NCI-H1048 (cell line): ENCODE measurements at places on chromosomes 12 and 14.

GRCh38 chr12:95118138-95118787 lies 44.8 kb upstream of the NR2C1 start:
- no peak for DNase-seq

- no peak for DNase-seq
Measured at GRCh38 chr12:78062786-78063185, 232.1 kb downstream of the NAV3 start.

DNA sequence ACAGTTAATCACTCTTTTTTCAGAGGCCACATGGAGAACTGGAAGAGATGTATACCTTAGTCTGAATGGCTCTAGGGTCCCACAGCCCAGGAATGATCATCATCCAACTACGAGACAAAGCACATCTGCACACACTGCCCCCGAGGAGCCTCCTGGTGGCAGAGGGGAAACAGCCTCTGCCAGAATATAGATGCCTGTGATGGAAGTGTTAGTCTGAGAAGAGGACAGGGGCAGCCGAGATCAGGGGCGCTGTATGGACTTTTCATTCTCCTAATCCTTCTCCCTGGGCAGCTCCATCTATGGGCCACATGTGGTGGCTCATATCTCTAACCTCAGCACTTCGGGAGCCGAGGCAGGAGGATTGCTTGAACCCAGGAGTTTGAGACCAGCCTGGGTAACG lies 82.8 kb upstream of the CAPRIN2 start:
- no peak for DNase-seq

- DNase-seq: no peak
Measured at GRCh38 chr12:119770146-119770545, 102.2 kb downstream of the PRKAB1 start.

GRCh38 chr12:7012024-7012607 lies 6.2 kb downstream of the LPCAT3 start:
- DNase-seq: no peak

GRCh38 chr14:26594756-26595545 lies 2.9 kb downstream of the NOVA1 start:
- no peak for DNase-seq

GRCh38 chr12:65497660-65498059 lies 219.2 kb downstream of the MSRB3 start:
- no peak for DNase-seq

- DNase-seq: no peak
Measured at GRCh38 chr12:83261998-83262397, 575.3 kb downstream of the TMTC2 start.

- DNase-seq: no peak
Measured at GRCh38 chr14:101153691-101154090, 250.2 kb upstream of the RTL1 start.
